ENCODE measurements at places on chromosomes 16 and 17. TPM values are rescaled to one million over a fixed set of nuclear protein-coding genes. Genes with fewer than 3 reads are reported as not detected.

Gene WSCD1
- total RNA-seq, result 0.26 TPM

Gene DPEP1
- not detected for total RNA-seq

Gene ZP2
- not detected for total RNA-seq

Gene B4GALNT2
- 4.2 TPM for total RNA-seq

Gene ABCC12
- total RNA-seq, result not detected

Gene GGT6
- total RNA-seq, result 6.6 TPM

Gene ZMYND15
- 0.38 TPM for total RNA-seq

Gene PITPNM3
- total RNA-seq, result 42.9 TPM

Gene ACSF3
- 32.8 TPM for total RNA-seq

Gene ZFP3
- 0.53 TPM for total RNA-seq

Gene MYO1D
- total RNA-seq, result 35.8 TPM

Gene TBC1D26
- not detected for total RNA-seq

Gene KRTAP4-5
- total RNA-seq, result not detected

Gene CA10
- total RNA-seq, result not detected
